Immature natural killer cell (primary cell): ENCODE measurements at places on chromosomes 6 and 20.

GRCh38 chr6:142843361-142843760 lies 101.6 kb downstream of the HIVEP2 start:
- no peak for DNase-seq

GRCh38 chr6:166469426-166469961 lies 86.8 kb upstream of the MPC1 start:
- no peak for DNase-seq

DNA sequence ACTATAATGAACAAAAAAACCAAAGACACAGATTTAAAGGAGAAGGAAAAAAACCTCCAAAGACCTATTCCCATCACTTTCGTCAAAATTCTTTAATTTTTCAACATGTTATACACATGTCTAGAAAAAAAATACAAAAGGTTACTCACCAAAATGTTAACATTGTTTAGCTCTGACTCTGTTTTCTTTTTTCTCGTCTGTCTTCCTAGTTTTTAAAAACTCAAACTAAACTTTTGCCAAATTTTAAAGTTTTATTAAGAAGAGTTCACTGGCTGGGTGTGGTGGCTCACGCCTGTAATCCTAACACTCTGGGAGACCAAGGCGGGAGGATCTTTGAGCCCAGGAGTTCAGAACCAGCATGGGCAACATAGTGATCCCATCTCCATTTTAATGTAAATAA lies 10.8 kb downstream of the MCUR1 start:
- no peak for DNase-seq

DNA sequence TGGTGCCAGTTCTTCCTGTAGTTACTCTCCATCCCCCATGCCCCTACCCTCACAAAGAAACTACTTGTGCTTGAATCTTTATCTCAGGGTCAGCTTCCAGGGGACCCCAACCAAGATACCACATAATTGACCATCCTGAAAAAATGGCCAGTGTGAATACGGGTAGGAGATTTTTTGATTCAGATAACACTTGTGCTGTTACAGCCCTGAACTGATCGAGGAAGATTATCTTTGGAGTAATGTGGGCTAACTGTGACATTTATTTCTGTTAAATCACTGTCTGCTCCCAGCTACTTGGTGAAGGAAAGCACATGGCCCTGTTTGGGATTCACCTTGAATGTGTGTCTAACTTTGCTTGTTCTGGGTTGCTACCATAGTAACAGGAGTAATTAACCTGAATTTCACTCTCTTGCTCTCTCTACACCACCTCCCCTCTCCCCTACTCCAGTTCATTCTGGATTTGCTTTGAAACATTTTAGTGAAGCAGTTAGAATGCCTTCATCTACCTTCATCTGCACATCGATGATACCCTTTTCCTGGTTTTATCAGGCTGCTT lies 219.6 kb upstream of the CHD6 start:
- no peak for DNase-seq

DNA sequence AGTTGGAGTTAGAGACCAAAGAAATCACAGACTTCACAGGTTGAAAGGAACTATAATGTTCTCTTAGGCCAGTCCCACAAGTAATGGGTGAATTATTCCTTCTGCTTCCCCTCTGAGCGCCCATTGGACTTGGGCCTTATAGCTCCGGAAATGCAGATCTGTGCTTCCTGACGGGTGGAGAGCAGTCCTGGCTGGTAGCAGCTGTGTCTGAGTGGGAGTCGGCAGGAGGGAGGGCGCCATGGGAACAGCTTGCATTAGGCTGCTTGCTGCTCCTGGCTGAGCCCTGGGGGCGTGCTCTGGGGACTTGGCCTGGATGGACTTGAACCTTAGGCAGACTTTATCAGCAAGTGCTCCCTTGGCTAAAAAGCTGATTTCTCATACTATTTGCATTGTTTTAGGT lies 18.4 kb upstream of the NUP153 start:
- no peak for DNase-seq

GRCh38 chr6:3607599-3607998 lies 143.9 kb downstream of the PXDC1 start:
- DNase-seq: no peak

GRCh38 chr6:113647143-113647889 lies 209.8 kb upstream of the MARCKS start:
- no peak for DNase-seq

DNA sequence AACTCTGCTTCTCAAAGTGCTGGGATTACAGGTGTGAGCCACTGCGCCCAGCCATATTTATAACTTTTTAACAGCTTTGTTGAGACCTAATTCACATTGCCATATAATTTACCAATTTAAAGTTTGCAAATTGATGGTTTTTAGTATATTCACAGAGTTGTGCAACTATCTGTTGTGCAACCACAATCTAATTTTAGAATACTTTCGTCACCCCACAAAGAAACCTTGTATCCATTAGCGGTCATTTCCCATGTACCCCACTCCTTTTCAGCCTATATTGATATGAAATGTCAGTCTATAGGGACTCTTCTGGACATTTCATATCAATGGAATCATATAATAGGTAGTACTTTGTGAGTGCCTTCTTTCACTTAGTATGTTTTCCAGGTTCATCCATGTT lies 55.8 kb downstream of the FOXO3 start:
- no peak for DNase-seq

DNA sequence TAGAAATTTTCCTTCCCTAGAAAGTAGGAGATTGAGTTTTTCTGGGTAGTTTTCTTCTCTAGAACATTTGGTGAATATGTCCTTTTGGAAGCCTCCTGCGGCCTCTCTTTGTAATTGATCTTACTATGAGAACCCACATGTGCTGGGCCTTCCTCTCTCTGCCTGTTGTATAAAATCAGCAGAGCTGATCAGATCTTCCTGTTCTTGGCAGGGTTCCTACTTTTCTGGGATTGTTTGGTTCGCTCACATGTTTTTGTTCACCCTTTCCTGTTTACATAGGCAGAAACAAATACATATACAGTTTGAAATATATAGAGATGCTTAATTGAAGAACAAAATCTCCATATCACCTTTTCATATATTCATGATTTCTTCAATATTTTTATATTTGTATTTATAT lies 57.8 kb downstream of the IL22RA2 start:
- DNase-seq: no peak

- DNase-seq: peak; percentile 56
Observed at GRCh38 chr6:31829633-31830283, 2.2 kb downstream of the HSPA1B start.

DNA sequence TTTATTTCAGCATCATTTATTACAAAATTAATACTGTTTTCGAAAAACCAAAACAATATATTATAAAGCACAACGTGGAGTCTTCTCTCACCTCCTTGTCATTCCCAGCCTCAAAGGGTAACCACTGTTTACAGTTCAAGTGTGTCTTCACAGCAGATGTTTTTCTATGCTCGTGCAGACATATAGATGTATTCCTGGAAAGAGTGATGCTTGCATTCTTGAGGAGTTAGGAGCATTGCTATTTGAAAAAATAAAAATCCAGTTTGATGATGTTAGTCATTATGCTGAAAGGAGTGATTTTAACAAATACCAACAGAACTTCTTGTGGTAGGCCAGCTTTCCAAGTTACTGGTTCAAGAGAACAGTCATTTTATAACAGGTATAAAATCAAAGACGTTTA lies 234.9 kb downstream of the BCKDHB start:
- no peak for DNase-seq

DNA sequence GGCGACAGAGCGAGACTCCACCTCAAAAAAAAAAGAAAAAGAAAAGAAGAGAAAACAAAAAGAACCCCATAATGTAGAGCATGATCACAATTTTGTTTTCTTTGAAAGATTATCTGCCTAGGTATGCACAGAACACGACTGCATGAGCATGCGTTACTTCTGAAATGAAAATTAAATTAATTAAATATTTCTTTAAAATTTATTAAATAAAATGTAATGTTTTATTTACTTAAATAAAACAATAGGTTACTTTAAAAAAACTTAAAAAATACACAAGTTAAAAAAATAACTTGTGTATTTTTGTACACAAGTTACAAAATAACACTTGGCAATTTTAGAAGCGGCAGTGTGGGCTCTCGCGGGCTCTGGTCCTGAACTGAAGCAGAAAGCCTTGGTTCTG lies 107.8 kb downstream of the TFAP2A start:
- DNase-seq: no peak

DNA sequence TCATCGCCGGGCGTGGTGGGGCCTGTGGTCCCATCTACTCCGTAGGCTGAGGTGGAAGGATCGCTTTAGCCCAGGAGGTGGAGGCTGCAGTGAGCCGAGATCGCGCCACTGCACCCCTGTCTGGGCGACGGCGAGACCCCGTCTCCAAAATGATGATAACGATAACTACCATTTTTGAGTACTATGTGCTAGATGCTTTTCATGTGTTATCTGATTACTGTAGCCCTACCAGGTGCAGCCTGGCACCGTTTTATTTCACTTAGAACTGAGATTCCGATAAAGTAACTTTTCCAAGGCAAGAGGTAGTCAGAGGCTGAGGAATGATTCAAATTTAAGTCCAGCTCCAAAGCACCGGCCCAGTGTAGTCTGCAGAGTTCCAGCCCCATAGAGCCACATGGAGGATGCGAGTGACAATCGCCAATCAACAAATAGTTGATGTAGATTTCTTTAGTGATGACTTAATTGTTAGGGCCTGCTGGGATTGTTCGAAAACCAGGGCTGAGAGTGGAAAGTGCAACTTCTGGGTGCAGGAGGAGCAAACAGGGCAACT lies 727 bp downstream of the ERMARD start:
- DNase-seq: no peak

DNA sequence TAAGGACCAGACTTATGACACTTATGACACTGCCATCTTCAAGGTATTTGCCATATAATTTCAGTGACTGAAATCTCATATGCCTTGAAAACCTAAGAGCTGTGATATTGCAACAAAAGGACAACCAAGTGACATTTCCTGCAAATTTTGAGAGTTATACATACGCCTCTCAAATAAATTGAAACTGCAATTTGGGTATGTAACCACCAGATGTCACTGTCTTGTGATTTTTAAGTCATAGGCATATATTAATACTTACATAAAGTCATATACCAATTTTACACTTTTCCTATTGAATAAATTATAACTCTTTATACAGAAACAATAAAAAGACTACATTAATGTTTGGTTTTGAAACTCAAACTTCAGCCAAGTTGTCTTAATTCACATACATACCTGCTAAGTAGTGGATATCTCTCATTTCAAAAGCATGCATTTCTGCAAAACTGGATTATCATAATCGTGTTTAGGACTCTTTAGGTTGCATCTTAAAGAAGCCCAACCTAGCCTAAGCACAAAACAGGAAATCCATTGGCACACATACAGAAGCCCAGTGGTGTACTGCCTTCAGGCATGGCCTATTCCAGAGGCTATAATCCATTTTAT lies 180.2 kb downstream of the PACRG start:
- no peak for DNase-seq

DNA sequence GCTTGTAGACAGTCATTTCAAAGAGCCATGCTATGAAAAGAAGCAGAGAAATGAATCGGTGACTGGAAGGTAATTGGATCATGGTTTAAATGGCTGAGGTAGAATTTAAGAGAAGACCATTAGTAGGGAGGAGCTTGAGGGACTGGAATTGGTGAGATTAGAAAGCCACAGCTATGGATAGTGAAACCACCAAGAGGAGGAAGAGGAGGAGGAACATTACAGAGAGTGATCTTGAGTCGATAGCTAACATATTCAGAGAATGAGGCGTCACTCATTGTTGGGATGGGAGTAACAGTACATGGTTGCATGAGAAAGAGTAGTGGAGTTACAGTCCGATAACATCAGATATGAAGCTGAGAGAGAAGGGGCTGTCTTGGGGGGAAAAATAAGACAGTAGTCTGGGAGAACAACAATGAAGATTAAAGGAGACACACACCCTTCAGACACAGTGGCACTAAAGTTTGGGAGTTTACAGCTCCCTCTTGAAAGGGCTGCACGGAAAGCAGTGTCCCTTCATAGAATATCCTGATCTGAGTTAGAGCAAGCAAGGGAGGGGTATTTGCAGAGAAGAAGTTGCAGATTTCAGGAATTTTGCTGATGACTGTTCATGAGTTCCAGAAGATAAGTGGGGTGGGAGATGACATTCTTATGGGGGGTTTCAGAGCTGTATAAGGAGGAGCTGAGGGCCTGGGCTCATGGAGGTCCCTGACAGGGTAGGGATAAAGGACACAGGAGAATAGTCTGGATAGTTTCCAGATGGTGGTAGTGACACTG lies 15.1 kb upstream of the LAMP5 start:
- no peak for DNase-seq

- DNase-seq: no peak
Observed at GRCh38 chr6:108145639-108146038, 20.2 kb upstream of the NR2E1 start.

- no peak for DNase-seq
Observed at GRCh38 chr6:111329882-111330633, 153.0 kb downstream of the REV3L start.

DNA sequence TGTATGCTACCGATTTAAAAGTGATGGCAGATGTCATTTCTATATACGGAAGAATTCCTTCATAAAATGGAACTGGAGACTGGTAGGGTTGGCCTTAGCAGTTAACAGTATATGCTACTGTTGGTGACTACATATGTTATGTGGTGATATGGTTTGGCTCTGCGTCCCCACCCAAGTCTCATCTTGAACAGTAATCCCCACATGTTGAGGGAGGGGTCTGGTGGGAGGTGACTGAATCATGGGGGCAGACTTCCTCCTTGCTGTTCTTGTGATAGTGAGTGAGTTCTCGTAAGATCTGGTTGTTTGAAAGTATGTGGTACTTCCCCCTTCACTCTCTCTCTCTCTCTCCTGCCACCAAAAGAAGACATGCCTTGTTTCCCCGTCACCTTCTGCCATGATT lies 29.6 kb downstream of the RGS17 start:
- DNase-seq: no peak

DNA sequence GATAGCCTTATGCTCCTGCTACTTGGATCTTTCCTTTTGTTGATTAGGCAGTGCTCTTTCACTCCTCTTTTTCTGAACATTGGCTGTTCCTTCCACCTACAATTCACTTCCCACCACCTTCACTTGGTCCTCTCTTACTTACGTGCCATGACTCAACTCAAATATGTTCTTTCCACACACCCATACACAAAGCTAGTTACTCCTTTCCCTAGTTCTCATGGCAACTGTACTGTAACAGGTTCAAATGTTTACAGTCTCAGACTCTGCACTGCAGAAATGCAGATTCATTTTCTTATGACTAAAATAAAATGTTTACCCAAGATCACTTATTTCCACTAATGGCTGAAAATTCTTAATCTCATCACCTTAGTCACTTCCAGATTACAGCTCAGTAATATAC lies 174.0 kb upstream of the TSHZ2 start:
- no peak for DNase-seq

- DNase-seq: no peak
Observed at GRCh38 chr6:97189767-97190166, 93.2 kb downstream of the MMS22L start.

DNA sequence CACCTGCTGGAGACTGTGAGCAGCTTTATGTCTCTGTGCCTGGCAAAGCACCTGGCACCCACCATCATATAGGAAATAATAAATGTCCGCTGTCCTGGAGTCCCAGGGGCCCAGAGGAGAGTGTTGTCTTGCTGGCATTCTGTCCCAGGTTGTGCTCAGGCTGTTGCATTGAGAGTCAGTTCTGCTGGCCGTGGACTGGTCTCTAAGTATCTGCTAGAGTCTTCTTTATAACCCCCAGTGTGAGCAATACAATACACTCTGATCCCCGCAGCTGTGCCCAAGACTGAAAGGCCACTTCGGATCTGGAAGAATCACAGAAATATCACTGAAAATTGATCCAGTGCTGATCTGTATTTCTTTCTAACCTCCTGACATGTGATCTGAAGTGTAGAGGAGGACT lies 38.3 kb upstream of the HINT3 start:
- DNase-seq: no peak

- no peak for DNase-seq
Observed at GRCh38 chr6:4055420-4056041, 23.4 kb downstream of the FAM217A start.
